Fibroblast of skin of left quadriceps (primary cell): ENCODE measurements at places on chromosomes 3 and 15.
A peak's percentile ranks its signal among the peaks of the same experiment; 100 is the strongest.

DNA sequence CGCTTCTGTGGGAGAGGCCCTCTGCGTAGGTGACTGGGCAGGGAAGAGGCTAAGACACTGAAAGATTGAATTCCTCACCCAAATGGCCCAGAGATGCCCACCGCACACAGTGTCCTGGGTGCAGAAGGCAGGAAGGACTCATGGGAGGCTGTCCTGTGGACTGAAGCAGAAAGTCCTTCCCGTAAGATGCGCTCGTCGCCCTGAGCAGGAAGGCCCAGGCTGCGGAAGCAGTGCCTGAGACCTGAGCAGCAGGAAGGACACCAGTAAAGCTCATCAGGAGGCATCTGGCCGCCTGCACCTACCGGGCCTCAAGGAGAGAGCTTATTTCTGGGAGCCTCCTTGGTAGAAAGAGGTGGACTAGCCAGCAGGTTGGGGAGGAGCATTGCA is 3.3 kb downstream of the PAK6 start:
- DNase-seq = no peak

- DNase-seq = no peak
Measured at GRCh38 chr15:90986790-90987507, 7.4 kb downstream of the PRC1 start.

DNA sequence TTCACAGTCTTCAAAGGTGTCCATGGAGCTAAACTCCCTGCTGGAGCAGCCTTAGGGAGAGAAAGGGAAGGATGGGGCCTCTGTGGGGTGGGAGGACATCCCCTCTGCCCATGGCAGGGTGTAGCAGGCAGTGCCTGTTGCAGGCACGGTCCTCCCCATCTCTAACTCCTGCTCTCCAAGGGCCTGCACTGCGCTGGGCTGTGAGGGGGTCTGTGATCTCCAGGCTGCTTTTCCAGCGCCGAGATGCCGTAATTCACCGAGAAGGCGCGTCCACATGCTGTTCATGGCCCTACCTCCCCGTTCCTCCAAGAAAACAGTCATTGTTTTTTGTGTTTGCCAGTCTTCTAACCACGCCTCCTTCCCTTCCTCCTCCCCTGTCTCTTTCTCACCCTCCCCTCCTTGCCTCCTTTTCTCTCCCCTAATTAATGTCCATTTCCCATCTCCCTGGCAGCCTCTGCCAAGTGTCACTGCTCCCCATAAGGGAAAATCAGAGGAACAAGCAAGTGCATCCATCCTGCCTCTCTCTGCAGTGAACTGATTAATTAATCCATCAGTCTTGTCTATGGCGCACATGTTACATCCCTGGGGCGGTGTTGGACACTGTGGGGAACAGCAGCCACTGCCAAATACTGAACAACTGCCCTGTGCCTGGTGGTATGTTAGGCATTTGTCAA is 17.7 kb upstream of the LAMP3 start:
- DNase-seq = no peak

GRCh38 chr3:39315420-39315819 is 14.1 kb upstream of the CCR8 start:
- DNase-seq = no peak

- DNase-seq = no peak
Measured at GRCh38 chr15:31238906-31239305, 87.7 kb upstream of the KLF13 start.

DNA sequence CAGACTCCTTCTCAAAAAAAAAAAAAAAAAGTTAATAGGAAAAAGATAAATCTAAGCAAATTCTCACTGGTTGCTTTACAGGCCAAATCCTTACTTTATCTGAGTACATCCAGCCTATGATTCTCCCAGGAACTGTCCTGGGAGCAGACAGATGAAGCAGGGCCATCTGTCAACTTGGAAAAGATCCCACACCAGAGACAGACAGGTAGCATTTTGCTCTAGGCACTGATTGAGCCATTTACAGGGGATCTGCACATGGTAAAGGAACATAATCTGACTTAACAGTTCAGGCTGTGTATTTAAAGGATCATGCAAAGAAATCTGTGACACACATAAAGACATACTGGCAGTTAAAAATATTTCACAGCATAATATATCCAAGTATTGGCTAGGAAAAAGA is 1006.5 kb downstream of the TBL1XR1 start:
- DNase-seq = no peak

DNA sequence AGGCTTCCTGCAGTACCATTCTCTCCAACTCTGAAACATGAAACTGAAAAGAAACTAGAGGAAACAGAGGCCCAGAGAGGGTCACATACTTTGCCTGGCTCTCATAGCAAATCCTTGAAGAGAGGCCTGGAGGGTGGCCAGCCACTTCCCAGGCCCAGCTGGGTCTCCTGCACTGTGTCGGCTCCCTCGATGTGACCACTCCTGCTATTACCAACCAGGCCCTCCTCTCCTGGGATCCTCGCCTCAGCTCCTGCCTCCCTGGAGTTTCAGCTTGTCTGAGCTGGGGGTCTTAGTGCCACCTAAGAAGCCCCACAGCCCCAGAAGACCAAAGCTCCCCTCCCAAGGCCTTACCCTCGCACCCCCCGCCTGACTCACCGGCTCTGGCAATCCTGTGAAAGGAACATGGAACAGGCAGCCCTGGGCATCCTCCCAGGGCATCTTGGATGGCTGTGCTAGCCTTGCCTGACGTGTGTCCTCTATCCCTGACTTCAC is 4.6 kb downstream of the LOXL1 start:
- DNase-seq = no peak

GRCh38 chr3:189324538-189325138 is 152.9 kb downstream of the TPRG1 start:
- DNase-seq = peak; percentile 64

DNA sequence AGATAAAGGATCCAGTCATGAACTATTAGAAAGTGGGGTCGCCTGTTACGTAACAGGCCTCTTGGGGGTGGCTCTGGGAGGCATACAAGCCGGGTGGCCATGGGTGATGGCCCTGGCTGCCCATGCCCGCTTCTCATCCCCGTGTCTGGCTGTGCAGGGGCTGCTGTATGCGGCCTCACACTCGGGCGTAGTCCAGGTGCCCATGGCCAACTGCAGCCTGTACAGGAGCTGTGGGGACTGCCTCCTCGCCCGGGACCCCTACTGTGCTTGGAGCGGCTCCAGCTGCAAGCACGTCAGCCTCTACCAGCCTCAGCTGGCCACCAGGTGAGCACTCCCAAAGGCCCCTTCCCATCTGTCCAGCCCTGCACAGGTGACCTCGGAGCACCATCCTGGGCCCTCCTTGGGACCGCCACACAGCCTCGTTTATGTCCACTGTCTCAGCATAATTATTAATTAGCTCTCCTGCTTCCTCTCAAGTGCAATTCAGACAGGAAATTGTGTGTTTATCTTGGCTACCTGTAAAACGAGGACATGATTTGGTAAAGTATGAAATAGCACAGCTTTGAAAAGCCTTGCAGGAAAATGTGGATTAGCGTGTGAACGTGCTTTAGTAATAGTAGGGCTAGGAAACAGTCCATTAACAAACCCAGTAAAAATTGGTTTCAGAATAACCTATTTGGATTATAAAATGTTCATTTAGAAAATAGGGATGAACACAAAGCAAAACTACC is 8.1 kb downstream of the CIB1 start:
- no peak for DNase-seq

- DNase-seq = no peak
Measured at GRCh38 chr3:160841455-160841854, 85.4 kb downstream of the PPM1L start.

- no peak for DNase-seq
Measured at GRCh38 chr3:167716920-167717319, 17.8 kb downstream of the PDCD10 start.

- no peak for DNase-seq
Measured at GRCh38 chr15:77517579-77517978, 96.9 kb downstream of the HMG20A start.

DNA sequence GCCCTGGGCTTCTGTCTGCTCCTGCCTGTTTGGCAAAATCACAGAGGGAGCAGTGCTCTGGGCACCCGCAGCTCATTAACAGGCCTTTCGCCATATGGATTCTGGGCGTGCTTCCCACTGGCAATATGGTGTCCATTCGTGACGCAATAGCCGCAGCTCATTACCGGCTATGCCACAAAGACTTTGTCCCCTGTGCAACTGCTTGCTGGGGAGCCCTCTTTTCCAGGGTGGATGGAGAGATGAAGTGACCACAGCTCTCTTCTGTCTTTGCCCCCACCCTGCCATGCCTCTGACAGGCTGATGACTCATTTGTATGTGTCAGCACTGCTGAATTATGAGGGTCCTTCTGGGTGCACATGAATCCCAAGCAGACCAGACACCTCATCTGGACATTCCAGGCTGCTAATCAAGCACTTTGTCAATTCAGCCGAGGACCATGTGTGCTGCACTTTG is 214.3 kb upstream of the FEZF2 start:
- peak; percentile 94 for DNase-seq

DNA sequence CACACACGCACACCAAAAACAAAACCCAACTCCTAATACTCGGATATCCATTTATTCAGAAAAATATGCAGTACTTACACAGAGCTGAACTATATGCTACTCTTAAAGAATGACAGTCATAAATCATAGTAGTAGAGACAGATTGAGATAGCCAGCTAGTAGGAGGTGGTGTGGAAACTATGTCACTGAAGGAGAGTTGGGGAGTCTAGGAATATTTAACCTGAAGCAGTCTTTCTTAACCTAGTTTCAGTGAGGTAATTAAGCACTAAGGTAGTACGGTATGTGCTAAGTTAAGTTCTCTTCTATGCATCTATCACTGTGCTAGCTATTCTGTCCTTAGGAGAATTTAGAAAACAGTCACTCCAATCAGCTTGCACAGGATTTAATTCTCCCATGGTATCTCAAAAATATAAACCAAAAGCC is 54.2 kb downstream of the ANKRD28 start:
- DNase-seq = no peak

DNA sequence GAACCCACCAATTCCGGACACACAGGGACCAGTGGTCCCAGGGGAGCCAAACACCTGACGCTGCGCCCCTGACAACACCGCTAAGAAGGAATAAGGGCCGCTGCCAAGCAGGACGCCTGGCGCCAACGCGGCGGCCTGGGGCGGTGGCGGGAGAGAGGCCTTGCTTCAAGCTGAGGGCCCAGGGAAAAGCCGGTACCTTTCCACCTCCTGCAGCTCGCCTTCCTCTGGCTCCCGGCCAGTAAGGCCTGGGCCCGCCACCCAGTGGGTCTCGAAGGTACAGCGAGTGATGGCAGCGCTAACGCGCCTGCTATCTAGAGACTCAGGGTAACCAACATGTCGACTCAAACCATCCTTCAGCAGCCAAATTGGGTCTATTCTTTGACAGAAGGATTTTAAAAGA is 1074.1 kb downstream of the SI start:
- no peak for DNase-seq

DNA sequence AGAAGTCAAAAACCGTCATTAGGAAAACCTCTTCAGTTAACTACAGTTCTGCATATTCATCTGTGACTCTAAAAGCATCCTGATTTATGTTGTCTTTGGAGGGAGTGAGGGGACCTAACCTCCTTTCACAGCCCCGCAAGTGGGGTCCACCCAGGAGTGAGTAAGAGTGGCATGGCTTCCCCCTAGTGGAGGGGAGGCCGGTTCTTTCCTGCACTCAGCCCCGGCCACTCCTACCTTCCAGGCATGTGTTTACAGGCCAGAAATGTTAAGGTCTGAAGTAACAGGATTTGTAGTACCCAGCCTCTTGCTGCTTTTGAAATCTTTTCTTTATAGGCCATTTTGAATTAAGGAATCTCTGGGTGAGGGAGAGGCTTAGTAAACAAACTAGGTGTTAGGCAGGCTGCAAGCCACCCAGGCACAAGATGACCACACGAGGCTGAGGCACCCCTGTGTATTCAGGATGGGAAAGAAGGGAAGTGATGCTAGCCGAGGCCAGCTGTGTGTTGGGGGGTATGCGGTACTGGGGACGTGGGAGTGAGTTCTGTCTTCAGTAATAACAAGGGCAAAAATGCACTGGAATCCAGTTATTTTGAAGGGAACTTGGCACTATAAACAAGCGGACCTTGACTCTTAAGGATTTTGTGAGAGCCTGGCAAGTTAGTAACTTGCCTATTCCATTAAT is 50.5 kb downstream of the CTDSPL start:
- no peak for DNase-seq

DNA sequence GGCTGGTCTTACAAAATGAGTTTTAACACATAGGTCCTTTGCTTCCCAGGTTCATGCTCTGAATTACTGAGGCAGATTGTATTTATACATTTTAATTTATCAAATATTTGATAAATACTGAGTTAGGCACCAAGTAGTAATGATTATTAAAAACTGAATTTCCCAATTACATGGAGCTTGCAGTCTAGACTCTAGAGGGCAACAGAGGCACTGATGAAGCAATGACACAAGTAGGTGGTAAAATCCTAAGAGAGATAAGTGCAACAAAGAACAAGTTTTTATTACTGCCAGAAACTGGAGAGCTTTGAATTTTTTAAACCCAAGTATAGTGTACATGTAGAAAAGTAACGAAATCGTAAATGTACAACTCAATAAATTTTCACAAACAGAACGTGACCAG is 406.2 kb upstream of the RARB start:
- no peak for DNase-seq

DNA sequence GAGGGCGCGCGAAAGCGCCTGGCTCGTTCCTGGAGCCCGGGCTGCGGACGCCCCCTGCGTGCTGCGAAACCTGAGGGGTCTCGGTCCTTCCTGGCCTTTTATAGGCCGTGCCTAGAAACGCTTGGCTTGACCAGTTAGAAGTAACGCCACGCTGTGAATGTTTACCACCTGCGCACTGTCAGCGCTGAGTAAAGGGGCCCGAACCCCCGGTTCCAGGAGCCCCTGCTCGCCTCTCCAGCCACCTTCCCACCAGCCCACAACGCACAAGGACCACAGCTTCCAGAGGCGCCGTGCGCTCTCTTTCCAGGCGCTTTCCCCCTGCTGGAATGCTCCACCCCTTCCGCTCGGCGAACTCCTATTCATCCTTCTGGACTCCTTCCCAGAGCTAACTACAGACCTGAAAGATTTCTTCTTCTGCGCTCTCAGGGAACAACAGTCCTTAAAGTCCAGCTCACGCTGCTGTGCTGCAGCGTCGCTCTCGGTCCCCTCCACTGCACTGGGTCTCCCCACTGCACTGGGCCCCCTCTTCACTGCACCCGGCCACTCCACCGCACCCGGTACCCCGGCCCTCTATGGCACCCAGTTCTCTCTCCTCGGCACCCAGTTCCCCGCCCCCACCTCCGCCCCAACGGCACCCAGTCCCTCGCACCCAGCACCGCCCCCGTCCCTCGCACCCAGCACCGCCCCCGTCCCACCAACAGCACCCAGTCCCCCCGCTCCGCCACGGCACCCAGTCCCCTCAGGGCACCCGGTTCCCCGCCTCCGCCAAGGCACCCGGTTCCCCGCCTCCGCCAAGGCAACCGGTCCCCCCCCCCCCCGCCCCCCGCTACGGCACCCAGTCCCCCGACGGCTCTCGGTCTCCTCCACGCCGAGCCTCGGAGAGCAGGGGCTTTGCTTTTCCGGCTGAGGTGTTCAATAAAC is 69.8 kb downstream of the SQOR start:
- no peak for DNase-seq

GRCh38 chr3:164897342-164897741 is 181.0 kb downstream of the SI start:
- no peak for DNase-seq

DNA sequence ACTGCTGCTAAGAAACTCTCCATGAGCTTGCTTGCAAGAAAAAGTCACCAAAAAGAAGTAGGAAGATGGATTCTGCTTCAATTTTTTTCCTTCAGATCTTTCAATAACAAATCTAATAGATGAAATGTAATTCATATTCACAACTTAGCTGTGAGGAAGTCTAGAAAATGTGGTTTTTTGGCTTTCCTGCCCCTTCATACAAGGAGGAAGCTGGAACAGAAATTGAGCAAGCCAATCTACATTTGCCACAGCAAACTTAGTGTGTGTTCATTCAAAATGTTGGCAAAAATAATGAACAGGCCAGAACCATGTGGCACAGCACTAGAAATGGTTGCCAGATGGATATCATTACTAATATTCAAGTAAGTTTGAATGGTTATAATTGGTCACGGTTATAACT is 93.2 kb upstream of the NEDD4 start:
- DNase-seq = no peak
